Mucosa of gallbladder (tissue), 1 donor: ENCODE measurements at places on chromosomes 12 and 14. TPM values are rescaled to one million over a fixed set of nuclear protein-coding genes. Genes with fewer than 3 reads are reported as not detected.
A peak's percentile ranks its signal among the peaks of the same experiment; 100 is the strongest.

The COQ5 gene
- total RNA-seq: 31.6 TPM

DNA sequence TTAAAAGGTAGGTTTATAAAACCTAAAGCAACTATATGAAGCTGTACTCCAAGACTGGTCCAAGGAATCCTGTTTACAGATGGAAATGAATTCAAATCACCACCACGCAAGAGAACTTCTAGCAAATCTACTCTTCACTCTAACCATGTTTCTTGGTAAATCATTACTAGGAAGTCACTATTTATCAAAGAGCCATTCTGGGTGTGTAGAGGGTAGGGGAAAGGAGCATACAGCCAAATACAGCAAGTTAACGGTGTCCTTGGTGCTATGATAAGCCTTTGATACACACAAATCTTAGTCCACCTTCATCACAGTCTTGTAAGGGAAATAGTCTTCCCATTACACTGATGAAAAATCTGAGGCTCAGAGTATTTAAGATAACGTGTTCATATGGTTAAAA lies 16.8 kb downstream of the NIN start:
- DNase-seq: no peak

The CCDC198 gene
- 110 TPM for total RNA-seq

- no peak for DNase-seq
Measured at GRCh38 chr14:75673345-75674035, 12.4 kb downstream of the TTLL5 start.

DNA sequence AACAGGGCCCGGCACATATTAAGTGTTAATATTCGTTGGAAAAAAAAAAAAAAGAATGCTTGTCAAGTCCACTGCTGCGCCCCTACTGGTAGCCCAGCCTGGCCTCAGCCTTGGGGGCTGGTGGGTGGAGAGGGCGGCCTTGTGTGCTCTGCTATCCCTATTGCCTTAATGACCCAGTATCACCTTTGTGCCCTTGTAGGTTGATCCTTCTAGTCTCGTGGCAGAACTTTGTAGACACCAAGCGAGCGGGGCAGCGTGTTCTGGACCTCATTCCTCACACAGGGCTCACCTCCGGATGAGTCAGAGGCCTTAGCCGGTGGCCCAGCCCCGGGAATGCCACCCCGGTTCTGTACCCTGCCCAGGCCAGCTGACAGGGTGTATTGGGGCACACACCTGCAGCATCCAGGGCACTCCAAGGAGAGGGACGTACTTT lies 1.8 kb upstream of the RCOR1 start:
- DNase-seq: peak; percentile 30

DNA sequence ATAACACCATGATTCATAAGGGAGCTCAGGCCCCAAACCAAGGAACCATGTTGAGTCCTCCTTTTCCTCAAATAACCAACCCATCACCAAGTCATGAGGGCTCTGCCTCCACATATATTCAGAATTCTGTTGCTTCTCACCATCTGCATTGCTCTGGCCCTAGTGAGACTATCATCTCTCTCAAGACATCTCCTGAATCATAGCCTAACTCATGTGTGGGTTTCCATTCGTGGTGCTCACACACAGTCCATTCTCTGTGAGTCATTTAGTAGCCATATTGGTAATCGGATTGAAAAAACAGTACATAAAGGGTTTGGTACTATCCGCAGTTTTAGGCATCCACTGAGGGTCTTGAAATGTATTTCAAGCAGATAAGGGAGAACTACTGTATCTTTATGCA lies 5.1 kb upstream of the SLC38A2 start:
- no peak for DNase-seq

- no peak for DNase-seq
Measured at GRCh38 chr14:72880164-72880563, 13.7 kb downstream of the DPF3 start.

DNA sequence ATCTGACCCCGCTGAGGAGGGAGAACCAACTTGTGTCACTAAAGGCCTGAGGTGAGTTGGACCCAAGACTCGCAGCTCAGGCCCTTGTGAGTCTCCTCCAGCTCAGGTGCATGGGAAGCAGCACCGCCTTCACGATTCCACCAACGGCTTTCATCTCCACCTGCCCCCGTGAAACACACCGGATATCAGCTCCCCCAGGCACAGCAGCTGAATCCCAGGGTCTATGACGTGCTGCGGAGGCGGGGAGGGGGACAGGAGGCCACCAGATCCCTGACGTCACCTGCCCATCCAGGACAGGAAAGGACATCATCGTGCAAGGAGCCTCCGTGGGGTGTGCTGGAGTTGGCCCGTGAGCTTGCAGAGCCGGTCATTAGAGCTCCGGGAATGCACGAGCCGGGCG lies 18.5 kb upstream of the SFSWAP start:
- no peak for DNase-seq

GRCh38 chr12:75599061-75599460 lies 87.7 kb upstream of the KRR1 start:
- no peak for DNase-seq

DNA sequence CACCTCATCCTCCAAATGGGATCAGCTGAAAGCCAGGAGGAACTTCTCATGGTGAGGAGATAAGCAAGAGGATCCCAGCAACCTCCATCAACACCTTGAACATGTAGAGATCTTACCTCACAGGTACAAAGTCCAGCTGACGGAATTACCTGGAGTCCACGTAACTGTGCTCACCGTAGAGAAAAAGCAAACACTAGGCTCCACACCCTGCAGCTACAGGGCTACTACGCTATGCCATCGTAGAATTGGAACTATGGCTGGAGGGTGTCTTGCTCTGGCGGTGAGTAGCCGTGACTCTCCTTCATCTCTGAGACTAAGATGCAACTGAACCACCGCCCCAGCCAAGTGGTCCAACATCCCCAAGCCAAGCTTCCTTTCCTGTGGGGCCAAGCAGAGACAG lies 50.5 kb downstream of the CRY1 start:
- peak; percentile 73 for DNase-seq

The SMIM41 gene
- total RNA-seq: 0.46 TPM

DNA sequence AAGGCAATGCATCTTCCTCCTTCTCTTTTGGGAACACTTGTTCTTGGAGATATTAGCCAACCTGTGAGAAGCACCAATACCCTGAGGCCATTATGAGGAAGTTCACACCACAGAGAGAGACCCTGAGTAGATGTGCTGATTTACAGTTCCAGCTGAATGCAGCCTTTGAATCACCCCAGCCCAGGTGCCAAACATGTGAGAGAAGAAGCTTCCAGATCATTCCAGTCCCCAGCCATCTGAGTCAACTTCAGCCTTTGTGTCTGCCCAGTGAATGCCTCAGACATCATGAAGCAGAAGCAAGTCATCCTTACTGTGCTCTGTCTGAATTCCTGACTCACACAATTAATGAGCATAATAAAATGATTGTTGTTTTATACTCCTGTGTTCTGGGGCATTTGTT lies 25.1 kb downstream of the C12orf42 start:
- DNase-seq: no peak

- DNase-seq: no peak
Measured at GRCh38 chr12:55039395-55040354, 19.9 kb downstream of the NEUROD4 start.

GRCh38 chr12:131218923-131219669 lies 265.4 kb downstream of the ADGRD1 start:
- no peak for DNase-seq

- DNase-seq: no peak
Measured at GRCh38 chr14:23578560-23579310, at the start of gene JPH4. TSS of gene JPH4 (minus strand) at chr14:23578790. CDS start at chr14:23577453, 1,337 bp downstream.

- DNase-seq: no peak
Measured at GRCh38 chr14:103699261-103699661, 16.0 kb downstream of the XRCC3 start.

GRCh38 chr14:68780358-68781160 lies 12.3 kb downstream of the ZFP36L1 start:
- DNase-seq: peak; percentile 69

GRCh38 chr12:11823043-11823442 lies 173.6 kb downstream of the ETV6 start:
- no peak for DNase-seq

DNA sequence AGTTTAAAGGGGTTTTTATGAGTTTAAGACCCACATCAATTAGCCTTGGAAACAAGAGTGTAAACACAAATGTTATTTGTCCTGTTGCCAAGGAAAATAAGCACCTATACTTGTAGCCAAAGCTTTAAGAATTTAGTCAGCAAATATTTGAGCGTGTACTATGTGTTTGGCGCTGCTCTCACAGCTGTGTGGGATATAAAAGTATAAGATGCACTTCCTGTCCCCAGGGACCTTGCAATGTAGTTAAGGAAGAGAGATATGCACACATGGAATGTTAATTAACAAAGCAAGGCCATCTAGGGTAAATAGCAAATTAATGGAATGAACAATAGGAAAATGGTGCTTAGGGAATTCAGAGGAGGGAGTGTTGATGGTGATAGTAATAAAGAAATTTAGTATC lies 134.9 kb upstream of the SRRM4 start:
- no peak for DNase-seq

- DNase-seq: no peak
Measured at GRCh38 chr12:18284386-18284785, 23.1 kb downstream of the PIK3C2G start.

The KRT79 gene
- total RNA-seq: not detected

- DNase-seq: no peak
Measured at GRCh38 chr12:65878540-65878939, 54.3 kb downstream of the HMGA2 start.

- no peak for DNase-seq
Measured at GRCh38 chr12:13350381-13350780, 153.9 kb downstream of the EMP1 start.

DNA sequence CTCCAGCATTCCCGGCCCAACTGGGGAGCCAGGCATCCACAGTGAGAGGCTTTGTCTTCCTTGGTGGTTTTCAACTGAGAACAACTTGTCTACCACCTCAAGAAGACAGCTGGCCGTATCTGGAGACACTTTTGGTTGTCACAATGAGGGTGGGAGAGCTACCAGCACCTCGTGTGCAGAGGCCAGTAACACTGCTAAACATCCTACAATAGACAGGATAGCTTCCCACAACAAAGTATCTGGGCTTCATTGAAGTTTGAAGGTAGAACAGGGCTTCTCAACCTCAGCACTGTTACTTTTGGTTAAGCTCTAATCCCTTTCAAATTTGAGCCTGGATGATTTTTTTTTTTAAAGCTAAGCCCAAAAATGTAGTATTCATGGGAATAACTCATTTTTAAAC lies 10.9 kb downstream of the SLC7A8 start:
- no peak for DNase-seq
